Activated T-cell treated with anti-CD3 and anti-CD28 coated beads, Interleukin-2, amount 50 U/mL, for 48 hours (primary cell): ENCODE measurements at places on chromosomes 6 and 20.

DNA sequence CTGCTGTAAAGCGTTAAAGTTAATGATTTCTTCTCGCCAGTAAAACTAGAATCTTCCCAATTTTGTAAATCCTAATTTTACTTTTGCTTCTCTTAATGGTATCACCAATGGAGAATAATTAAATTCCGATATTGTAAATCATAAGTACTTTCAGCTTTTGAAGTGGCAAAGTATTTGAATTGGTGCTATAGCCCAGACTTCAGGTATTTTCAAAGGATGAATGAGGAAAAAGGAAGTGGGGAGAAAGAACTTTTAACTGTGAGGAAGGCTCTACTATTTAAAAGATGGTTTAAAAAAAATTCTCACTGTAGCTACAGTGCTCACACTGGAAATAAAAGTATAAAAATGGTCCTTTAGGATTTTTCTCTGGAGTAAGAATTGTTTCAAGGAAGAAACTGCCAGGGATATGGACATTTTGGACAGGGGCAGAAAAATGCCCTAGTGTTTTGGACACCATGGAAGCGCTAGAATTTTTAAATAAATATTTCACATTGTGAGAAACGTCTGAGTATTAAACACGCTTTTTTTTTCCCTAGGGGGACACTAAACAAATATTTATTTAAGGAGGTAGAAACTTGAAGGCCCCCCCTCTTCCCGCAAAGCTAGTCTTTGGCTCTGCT, 1.3 kb upstream of the TAB2 start:
- DNase-seq: no peak

DNA sequence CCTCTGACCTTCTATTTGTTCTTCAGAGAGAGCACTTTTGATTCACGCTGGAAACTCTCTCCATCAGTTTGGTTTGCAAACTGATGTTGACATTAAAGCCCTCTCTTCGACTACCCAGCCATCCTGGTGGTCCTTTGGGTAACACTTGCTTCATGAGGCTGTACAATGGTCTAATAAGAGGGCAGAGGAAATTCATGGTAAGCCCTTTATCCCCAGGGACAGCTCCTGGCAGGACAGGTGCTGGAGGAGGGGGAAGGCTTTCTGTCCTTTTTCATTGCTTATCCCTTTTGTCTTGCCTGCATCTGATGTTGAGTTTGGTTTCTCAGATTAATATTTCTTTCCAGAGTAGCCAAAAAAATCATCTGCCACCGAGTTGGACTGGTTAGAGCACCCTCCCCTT, 52.1 kb upstream of the CD93 start:
- DNase-seq: no peak

DNA sequence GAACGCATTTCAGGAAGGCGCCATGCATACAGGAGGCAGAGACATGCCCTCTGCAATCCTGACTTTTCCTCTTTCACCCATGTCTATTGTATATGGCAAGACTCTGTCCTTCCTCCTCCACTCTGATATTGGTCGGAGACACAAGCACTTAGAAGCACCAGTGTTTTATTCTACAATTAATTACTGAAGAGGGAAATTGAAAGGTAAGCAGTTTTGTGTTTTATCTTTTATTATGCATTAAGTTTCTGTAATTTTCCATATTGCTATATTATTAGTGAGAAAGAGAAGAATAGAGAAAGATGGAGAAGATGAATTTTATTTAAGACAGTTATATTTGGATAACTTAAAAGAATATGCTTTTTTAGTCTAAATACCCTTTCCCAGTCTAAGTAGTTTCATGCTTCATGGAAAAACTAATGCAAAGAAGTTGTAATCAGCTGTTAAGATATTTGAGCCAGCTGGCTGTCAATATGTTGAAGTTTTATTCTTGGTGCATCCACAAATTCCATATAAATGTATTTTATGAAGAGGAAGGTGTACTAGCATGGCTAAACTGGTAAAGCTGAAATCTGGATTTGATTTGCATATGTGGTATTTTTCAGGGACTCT, 13.6 kb downstream of the ARID1B start:
- DNase-seq: no peak

DNA sequence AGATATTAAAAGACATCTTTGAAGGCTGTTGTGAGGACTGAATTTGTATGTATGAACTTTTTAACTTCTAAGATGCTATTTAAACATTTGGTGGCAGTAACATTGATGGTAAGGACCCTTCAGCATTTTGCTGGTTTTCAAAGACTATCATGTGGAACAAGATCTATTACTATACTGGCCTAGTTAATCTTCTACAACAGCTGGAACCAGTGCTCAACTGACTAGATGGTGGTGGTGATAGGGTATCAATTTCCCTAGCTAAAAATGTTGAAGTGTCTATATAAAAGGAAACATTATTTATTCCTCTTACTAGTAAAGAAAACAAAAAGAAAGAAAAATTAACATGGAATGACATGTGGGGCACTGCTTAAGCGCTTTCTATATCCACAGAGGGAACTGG, 195.7 kb downstream of the TASP1 start:
- no peak for DNase-seq

DNA sequence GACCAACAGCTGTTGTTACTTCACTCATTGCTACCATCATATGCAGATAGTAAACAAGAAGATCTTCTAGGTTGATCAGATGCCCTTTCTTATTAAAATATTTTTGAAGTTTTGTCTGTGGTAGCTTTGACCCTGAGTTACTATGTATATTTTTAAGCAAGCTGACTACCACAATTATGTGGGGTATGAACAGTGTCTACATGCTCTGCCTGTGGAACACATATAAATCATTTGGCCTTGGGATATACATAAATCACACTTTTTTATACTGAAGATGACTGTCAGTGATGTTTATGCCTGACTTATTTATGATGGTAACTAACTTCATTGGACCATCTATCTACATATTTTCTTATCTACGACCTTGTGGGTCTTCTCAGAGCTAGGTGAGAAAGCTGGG, 44.2 kb downstream of the LIN28B start:
- DNase-seq: no peak
